ENCODE measurements at places on chromosomes 5 and 9.

- no peak for DNase-seq
Observed at GRCh38 chr5:472076-472655, 29.2 kb downstream of the EXOC3 start.

GRCh38 chr5:143056339-143056704, 286.1 kb downstream of the ARHGAP26 start:
- no peak for DNase-seq

DNA sequence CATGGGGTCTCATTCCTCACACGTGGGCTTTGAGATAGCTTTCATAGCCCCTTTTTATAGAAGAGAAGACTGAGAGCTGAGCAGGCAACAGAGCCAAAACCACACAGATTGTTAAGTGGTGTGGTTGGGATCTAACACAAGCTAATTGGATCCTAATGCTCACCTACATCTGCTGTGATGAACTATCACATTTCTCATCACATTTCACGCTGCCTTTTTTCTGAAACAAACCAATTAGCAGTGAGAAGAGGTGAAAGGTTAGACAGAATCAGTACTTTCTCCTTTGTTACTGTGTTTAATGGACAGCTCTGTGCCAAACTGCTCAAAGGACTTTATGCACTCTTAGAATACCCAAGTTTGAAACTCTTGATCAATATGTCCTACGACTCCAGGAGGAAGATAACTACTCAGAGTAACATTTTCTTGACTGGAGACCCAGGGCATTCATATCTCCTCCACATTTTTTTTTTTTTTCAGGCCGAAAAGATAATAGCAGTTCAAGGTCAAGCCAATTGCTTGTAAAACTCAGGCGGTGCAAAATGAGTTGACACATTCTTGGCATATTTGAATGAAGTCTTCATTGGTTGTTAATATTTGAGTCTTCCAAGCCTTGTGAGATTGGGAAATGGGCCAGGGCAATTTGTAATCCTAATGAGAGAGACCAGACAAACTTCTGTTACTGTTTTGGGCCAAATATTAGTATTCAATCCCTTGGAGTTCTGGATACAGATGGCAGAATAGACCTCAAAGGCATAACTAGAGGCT, 138.4 kb downstream of the KCTD16 start:
- no peak for DNase-seq

DNA sequence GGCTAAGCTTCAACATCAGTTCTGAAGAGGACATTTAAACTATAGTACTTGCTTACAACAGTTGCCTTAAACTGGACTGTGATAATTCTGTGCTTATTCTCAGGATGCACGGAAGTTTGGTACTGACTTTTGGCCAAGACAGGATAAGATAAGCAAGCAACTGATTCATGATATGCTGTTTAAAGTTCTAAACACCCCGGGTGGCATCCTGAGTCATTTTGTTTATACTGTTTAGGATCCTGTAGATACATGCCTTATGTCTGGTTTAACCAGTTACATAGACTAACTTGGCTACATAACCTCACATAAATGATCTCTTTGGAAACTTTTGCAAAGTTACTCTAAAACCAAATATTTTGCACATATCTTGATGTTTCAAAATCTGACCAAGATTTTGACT, 95.9 kb downstream of the CDH9 start:
- no peak for DNase-seq

DNA sequence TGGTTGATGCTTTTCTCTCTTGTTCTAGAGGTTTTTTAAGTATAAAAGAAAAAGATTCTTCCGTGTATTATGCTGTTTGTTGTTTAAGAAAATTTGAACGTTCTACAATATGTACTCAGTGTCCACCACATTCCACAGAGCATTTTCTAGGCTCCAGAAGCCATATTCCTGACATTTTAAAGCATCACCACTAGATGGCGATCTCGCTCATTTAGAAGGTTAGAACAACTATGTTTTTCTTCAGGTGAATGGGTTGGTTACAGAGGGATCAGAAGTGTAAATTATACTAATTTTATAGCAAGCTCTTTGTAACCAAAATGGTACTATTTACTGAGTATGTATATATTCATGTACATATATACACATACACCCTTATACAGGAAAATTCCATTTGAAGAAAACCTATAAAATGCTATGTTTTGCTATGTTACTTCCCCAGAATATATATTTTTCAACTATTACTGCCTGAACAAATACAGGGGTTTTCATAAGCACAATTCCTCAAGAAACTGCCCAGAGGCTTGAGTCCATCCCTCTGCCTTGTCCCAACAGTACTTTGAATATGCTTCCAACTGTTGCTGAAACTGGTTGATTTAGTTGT, 284.3 kb downstream of the CCDC171 start:
- DNase-seq, result peak; percentile 43

GRCh38 chr9:79015951-79016350, 555.8 kb upstream of the TLE4 start:
- DNase-seq, result no peak

- DNase-seq, result no peak
Observed at GRCh38 chr5:1525624-1526189, 1.9 kb upstream of the LPCAT1 start.

- no peak for DNase-seq
Observed at GRCh38 chr5:37836592-37837413, 3.0 kb downstream of the GDNF start.

GRCh38 chr5:168291964-168292785, 730 bp downstream of the WWC1 start:
- peak; percentile 50 for DNase-seq

- no peak for DNase-seq
Observed at GRCh38 chr5:160693831-160694465, 158.1 kb downstream of the ATP10B start.

GRCh38 chr5:42108468-42108867, 183.4 kb downstream of the FBXO4 start:
- no peak for DNase-seq

DNA sequence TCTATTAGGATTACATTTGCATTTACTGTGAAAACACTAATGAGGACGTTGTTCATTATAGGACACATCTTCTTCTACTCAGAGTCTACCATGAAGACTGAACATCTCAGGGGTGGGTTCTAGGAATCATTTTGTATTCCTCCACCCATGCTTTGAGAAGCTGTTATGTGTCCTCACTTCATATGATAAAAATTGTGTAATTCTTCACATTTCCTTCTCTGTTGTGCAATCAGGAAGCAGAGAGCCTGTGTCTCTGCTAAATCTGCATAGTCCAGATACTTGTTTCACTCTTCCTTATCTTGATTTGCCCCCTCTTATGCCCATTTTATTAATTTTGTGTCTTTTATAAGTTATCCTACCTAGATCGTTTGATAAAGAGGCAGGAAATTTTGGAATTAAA, 97.8 kb upstream of the IQGAP2 start:
- DNase-seq, result no peak

- no peak for DNase-seq
Observed at GRCh38 chr5:58775701-58776262, 192.9 kb downstream of the RAB3C start.
